Fibroblast of lung (primary cell): ENCODE measurements at places on chromosomes 5 and 9. TPM values are rescaled to one million over a fixed set of nuclear protein-coding genes. Genes with fewer than 3 reads are reported as not detected.

The SWI5 gene
- 35.4 and 35.7 TPM in 2 replicates for total RNA-seq

The DND1 gene
- total RNA-seq = under 0.01 and 0.33 TPM in 2 replicates

The GRXCR2 gene
- total RNA-seq = not detected in 2 replicates

The GALNT12 gene
- 18.2 and 27.2 TPM in 2 replicates for total RNA-seq

The USP20 gene
- total RNA-seq = 7.4 and 12.9 TPM in 2 replicates
